ENCODE measurements at places on chromosomes 16 and 17.

GRCh38 chr16:86925067-86925791, 346.9 kb downstream of the FOXL1 start:
- DNase-seq: no peak

GRCh38 chr17:29483503-29483902, 83.3 kb downstream of the ABHD15 start:
- no peak for DNase-seq

GRCh38 chr17:63930951-63931575, 1.1 kb downstream of the CD79B start:
- DNase-seq: peak; percentile 55

DNA sequence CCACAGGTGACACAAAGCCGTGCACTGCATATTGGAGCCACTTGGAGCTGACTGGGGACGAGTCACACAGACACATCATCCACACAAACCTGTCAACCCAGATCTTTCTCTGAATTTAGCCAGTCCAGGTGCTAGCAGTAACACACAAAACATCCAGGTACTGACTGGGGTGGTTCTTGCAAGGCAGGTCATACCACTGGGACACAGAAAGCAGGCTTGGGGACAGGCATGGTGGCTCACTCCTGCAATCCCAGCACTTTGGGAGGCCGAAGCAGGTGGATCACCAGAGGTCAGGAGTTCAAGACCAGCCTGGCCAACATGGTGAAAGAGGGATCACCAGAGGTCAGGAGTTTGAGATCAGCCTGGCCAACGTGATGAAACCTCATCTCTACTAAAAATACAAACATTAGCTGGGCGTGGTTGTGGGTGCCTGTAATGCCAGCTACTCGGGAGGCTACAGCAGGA, 14.9 kb downstream of the ENPP7 start:
- no peak for DNase-seq

DNA sequence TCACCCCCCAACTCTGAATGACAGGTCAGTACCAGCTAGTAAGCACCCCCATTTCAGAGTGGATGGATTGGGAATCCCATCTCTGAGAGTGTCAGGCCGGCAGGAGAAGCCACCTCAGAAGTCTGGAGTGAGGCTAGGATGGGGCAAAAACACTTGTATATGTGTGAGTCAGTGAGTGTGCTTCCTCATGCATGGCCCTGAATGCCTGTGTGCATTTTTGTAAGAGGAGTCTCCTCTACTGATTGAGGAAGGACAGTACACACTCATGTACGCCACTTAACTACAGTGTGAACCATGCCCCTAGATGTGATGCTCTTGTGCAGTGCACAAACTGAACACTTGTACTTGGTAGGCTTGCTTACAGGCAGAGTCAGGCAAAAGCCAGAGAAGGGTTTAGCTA, 22.3 kb upstream of the NAGS start:
- no peak for DNase-seq

DNA sequence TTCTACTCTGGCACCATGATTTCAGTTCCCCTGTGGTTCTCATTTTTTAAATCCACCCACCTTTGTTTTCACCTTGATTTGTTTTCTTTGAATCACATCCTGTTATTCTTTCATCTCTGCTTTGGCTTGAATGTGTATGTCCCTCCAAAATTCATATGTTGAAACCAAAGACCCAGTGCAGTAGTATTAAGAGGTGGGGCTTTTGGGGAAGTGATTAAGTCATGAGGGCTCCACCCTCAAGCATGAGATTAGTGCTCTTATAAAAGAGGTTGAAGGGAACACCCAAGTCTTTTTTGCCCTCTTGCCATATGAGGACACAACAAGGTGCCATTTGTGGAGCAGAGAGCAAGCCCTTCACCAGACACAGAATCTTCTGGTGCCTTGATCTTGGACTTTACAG, 382.3 kb downstream of the SLC39A11 start:
- no peak for DNase-seq

DNA sequence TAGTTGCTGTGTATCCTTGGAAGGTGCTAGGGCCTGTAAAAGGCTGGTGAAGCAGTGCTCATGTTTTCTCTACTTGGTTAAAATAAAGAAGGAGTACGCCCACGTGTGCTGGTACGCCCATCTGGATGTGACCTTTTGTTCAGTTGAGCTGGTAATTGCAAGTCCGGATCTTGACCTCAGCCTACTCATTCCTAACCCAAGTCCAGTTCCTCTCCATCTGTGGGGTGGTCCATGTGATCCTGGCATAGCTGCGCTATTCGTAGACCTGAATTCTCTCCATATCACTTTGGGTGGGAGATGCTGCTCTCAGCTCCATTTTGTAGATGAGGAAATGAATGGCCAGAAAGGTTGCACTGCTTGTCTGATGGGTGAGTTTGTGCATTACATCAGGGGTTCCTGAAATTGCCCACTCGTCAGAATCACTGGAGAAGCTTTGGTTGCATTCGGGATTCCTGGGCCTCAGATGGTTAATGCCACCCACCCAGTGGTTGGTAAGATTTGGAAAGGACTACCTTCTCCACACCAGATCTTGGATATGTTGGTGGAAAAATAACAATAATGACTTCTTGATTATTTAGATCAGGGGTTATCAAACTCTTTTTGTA, 328.8 kb downstream of the CPPED1 start:
- DNase-seq: no peak

DNA sequence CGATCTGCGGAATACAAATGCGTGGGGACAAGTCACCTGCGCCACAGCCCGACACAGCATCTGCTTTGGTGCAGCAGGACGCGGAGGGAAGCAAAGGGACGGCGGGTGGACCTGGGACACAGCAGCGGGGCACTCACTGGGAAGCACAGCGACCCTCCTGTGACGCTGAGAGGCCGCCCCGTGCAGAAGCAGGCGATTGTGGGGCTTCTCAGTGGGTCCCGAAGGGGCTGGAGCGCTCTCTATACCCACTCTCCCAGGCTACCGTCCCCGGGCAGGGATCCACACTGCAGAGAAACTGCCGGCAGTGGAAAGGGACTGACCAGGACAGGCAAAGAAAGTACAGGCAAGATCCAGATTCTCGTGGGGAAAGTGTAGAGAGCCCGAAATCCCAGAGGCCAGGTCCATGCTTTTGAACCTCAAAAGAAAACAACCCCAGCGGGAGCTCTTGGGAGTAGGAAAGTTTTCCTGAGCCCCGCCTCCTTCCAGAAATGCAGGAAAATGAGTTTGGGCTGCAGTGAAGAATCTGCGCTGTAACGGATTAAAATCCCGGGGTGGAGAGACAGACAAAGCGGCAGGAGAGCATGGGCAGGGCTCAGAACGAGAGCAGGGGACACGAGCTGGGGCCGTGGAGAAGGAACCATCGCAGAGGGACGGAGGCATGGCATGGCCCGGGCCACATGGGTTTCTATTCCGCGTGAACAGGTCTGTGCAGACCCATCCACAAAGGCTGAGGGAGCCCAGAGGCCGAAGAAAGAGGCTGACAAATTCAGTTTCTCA, 12.7 kb downstream of the COX4I1 start:
- DNase-seq: no peak

DNA sequence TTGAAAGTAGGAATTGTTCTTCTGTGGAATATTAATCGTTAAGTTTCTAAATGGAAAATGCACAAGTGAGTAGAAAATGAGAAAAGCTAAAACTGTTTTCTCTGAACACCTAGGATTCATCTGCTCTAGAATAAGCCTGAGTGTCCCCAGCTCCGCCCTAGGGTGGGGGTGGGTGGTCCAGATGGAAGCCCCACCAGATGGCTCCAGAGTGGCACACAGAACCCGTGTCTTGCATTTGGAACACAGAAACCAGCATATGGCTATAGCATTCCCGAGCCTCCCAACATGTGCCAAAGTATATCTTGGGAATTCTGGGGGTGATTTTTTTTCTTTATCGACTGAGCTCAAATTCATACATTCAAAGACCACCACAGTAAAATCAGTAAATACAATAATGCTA, 517.7 kb upstream of the PSMD7 start:
- DNase-seq: no peak

GRCh38 chr16:20744922-20745440, 3.4 kb upstream of the THUMPD1 start:
- no peak for DNase-seq

DNA sequence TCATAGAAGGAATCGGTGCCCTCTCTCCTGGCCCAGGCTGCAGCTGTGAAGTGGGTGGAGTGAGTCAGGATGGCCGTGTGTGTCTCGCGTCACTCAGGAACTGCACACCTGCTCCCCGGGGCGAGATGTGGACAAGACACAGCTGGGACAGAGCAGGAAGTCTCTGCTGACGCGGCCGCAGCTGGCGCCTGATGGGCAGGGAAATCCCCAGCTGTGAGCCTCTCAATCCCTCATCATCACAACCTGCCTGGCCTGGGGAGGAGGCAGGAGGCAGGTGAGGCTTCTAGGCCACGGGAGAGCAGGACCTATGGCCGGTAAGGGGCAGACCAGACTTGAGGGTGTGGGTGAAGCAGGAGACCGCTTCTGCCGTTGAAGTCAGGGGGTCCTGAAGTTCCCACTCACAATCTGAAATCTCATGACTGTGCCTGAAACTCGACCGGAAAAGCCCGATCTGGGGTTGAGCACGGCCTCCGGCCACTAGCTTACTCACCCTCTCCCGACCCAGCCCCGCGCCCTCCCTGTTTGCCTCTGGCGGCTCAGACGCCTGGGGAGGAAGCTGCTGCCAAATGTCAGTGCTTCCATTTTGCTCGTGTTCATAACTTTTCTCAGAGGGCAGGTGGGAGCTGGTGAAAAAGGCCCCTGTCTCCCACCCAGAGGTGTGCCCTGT, 1.1 kb upstream of the TRPV3 start:
- DNase-seq: peak; percentile 42

GRCh38 chr16:85494315-85494714, 118.8 kb upstream of the GSE1 start:
- DNase-seq: no peak

- no peak for DNase-seq
Measured at GRCh38 chr16:64151990-64152767, 969.7 kb downstream of the CDH11 start.

DNA sequence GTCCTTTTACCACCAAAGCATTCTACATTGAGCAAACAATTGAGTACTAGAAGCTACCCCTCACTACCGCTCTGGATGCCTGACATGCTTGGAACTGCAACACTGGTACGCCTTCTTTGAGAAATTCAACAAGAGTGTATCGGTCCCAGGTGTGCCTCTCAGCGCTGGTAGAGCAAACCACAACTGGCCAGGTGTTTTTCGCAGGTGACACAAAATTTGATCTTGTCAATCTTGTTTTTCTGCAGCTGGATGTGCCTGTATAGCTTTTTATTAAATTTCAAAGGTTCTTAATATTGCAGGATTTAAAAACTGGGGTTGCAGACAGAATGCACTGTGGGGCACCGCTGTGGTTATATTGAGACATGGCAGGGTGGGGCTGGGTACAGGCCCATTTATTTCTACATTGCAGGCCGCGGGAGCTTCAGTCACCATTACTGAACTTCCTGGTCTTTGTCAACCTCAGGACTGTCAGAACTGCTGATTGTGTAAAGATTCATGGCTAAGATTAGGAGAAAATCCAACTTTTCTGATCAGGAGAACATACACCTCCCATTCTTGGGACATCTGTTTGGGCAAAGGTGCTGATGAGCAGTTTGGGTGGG, 4.5 kb upstream of the SNX20 start:
- DNase-seq: no peak

DNA sequence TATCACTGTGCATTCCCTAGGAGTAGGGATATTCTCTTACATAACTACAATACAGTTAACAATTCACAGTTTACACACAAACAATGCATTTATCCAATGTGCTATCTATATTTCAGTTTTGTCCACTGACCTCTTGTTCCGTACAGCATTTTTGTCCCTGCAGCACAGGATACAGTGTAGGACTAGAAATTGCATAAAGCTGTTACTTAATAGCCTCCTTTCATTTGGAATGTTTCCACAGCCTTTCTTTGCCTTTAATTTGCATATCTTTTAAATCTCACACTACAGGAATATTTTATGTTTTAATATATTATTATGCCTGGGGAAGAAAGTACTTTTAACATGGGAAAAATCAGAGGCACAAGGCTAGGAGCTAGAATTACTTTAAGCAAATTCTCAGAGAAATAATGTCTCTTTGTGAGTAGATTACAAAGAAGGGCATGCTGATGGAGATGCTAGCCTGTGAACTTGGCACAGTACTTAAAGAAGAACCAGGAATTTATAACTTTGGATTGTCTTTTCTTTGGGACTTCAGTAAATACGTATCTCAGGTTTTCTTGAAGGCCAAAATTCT, 144.3 kb downstream of the ITFG1 start:
- DNase-seq: no peak

GRCh38 chr16:10618710-10619209, 38.4 kb upstream of the EMP2 start:
- DNase-seq: no peak

- DNase-seq: peak; percentile 63
Measured at GRCh38 chr17:2796164-2797125, at the start of gene RAP1GAP2. Gene RAP1GAP2 (plus strand): TSS chr17:2796438. CDS start chr17:2796528, 90 bp downstream.

DNA sequence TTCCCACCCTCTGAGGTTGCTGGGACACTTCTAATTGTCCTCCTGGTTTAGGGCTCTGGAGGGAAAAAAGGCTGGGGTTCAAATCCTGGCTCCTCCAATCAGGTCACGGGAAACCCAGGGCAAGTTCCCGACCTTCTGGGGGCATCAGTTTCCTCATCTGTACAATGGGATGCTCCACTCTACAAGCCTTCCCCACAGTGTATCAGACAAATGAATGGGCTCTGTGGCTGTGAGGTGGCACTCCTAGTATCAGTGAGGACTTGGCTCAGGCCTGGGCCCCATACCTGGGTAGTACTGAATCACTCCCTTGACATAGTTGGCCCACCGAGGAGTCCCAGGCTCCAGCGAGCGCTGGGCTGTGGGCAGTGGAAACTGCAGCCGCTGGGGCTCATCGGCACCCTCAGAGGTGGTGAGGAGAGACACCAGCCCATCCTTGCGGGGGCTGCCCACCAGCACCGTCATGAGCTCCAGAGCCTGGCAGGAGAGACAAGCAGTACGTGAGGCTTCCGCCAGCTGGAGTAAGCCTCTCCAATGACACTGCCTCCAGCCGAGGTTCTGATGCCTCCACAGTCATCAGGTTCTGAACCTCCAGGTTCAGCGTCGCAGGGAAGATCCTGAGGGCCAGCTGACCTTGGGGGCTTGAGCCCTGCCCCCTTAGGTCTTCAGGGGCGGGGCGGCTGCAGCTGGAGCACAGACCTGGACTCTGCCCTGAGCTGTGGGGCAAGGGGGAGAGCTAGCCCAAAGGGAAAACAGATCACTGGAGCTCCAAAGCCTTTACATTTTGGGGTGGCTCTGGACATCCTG, 1.2 kb downstream of the GALK1 start:
- no peak for DNase-seq
